ENCODE measurements at places on chromosomes 11 and 22.

DNA sequence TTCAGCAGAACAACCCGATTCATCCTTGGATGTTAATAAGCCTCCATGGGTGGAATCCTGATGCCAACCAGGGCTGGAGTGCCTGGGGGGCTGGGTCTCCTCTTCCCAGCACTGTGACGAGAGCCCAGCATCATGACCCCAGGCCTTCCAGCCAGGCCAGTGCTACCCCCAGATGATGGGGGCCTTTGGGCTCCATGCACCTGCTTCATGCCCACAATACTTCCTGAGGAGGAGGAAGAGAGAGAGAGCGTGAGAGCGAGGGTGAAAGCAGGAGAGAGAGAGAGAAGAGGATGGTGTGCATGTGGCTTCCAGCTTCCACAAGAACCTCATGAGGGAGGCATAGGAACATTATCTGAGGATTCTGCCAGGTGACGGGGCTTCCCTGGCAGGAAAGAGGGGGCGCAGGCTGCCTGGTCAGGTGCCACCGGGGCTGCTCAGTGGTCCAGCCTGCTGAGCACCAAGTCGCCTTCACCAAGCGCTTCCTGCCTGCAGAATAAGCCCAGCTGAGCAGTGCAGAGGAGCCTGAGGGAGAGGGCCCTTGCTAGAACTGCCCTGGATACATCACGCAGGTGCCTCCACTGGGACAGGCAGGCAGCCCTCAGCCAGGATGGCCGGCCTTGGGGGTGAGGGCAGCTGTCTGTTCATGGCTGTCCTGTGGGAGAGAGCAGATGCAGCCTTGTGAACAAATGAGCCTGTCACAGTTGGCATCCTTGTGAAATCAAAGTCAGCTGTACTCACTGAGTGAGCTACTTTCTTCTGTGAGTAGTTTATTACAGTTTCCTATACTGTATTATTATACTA, 243.3 kb upstream of the B3GAT1 start:
- DNase-seq = peak; percentile 52

DNA sequence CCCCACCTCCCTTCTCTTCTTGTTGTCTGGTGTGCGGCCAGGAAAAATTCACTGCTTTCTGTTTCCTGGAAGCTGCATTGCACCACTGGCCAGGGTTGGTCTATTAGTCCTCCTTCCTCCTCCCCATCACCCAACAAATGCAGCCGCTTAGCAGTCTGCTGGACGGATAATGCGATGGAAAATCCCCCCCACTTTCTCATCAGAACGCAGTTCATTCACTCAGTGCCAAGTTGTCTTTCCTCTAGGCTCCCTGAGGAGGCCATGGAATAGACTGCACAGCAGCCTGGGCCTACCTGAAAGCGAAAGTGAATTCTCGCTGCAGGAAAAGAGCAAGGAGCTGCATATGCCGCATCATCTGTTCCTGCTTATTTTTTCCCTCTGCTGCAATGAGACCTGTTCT, 513.6 kb downstream of the METTL15 start:
- DNase-seq = peak; percentile 65

DNA sequence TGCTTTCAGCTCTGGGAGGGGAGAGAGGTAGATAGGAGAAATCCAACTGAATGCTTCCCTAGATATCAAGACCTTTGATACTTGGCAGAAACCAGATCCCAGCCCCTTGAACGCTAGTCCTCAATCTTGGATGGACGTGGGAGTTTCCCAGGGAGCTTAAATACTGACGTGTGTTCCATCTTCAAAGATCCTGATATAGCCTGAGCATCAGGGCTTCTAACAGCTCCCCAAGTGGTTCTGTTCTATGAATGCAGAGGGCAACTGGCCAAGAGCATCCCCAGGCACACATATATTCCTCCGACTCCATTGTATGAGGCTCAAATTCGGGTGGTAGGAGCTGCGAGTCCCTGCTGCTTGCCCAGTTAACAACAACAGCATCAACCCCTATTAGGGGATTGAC, 8.7 kb upstream of the ACCS start:
- no peak for DNase-seq

DNA sequence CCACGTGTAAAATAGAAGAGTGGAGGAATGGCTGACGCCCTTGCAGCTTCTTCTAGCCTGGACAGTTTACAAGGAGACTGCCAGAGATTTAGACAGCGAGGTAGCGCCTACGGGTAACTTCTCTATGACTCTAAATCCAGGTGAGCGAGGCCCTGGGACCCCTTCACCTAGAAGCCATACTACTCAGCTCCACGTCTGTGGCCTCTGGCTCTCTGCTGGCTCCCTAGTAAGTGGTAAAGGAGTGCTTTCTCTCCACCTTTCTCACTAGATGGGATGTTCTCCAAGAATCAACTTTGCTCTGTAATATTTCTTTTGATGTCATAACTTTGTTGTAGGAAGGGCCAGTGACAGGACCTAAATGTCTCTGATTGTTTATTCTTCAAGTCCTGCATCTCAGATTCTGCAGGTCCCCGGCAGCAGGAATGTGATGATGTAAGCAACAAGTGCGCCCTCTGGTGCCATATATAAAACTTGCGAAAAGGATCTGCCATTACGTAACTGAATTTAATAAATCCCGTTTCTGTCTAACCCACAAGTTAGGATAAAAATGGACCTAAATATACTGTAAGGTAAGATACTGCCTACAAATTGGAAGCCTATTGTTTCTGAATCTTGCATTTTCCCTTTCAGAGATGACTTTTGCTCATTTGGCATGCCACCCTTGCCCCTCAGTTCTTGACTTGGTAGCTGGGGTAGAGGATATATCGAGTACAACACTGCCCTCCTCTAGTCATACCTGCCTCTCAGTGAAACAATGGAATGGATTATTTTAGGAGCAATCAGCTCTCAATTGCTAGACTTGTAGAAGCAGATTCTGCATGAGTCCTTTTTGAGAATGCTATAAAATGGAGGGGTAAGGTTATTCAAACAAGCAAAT, 11.0 kb upstream of the PTPN5 start:
- peak; percentile 79 for DNase-seq

DNA sequence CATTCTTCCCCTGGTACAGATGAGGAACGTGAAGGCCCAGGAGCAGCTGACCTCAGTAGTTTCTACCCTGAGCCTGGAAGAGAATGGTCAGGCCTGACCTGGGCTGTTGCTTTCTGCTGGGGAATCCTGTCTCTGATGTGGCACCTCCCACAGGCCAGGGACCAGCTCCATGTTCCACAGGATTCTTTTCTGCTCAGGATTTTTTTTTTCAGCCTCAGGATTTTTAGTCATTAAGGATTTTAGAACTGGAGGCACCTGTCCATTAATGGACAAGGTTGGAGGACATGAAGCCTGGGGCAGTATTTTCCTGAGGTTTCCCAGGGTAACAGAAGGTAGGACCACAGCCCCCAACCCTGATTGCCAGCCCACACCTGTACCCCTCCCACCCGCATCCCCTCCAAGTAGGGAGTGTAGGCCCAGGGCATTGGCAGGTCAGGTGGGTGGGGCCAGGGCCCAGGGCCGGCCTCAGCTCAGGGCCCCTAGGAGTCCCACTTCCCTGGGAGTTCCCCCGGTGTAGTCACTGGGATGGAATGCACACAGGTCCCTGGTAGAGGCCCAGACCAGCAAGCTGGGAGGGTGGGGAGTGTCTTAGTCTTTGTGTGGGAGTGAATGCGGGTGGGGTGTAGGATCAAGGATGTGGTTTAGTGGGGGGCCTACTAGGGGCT, 16.1 kb downstream of the BIK start:
- DNase-seq = no peak

DNA sequence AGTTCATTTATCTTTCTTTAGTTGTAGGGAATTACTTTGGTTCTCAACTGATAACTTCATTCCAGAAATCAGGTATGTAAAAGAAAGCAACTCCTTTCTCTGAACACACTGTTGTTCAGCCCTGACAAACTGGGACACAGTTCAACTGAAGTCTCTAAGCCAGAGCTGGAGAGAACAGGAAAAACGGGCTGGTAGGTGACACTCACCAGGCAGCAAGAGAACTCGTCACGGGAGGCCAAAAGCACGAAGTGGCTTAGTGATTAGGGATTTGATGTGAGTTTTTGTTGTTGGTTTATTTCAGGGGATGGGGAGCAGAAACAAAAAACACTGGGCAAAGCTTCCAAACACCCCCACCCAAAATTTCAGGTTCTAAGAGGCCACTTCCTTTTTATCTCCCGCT, 54.1 kb downstream of the MYH9 start:
- peak; percentile 59 for DNase-seq

- DNase-seq = no peak
Measured at GRCh38 chr11:72678524-72678923, 4.3 kb upstream of the PDE2A start.

- no peak for DNase-seq
Measured at GRCh38 chr11:113906038-113906437, 1.4 kb downstream of the HTR3B start.

DNA sequence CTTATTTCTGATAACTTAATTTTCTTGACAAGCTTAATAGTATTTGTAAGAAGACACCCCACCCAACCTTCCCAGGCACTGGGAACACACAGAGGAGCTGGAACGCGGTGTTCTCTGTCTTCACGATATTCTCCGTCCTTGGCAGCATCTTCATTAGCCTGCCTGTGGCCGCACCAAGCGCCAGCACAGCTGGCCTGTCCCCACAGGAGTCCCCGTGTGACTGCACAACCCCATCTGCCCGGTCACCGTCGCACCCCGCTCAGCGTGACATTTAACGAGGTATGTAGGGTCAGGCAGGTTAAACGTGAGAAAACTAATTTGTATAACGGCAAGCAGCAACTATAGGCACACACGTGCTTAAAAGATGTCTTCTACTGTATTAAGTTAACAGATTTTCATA, 293.3 kb downstream of the BRD1 start:
- DNase-seq = no peak

GRCh38 chr11:64081745-64082442, 46.2 kb downstream of the FLRT1 start:
- no peak for DNase-seq
